RWPE1 (cell line): ENCODE measurements at places on chromosomes 2 and 18.

GRCh38 chr18:37869051-37869450 lies 303.5 kb upstream of the CELF4 start:
- DNase-seq = no peak

- DNase-seq = no peak
These were observed 69.5 kb upstream of the PELI1 start for GRCh38 chr2:64213532-64214275.

- DNase-seq = peak; percentile 7
These were observed 440.4 kb upstream of the MAP2 start for GRCh38 chr2:208983486-208983885.

- DNase-seq = no peak
These were observed 57.1 kb downstream of the SLC16A14 start for GRCh38 chr2:230011617-230012016.

DNA sequence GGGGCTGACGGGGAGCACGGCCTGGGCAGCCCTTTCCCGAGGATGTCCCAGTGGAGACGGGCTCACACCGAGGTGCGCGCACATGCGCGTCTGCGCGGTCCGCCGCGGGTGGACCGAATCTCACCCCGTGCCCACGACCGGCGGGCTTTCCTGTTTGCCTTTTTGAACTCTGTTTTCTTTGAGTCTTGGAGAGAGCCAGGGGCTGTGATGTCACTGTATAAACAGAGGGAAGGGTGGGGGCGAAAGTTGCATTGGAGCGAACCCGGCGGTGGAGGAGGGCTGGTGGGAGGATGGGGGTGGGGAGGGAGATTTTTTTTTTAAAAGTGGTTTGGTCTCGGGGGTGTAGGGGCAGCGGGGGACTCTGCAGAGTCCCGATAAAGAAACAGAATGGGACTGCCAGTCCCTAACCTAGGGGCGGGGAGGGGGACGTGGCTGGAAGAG lies 141.2 kb upstream of the CTAGE1 start:
- DNase-seq = peak; percentile 31

GRCh38 chr2:190582019-190582418 lies 47.5 kb upstream of the NEMP2 start:
- no peak for DNase-seq

- DNase-seq = no peak
These were observed 228.3 kb downstream of the C1D start for GRCh38 chr2:67834482-67834881.

- no peak for DNase-seq
These were observed 245.6 kb downstream of the NDUFA10 start for GRCh38 chr2:239779584-239779983.

- no peak for DNase-seq
These were observed 67.2 kb downstream of the XDH start for GRCh38 chr2:31347319-31347718.

DNA sequence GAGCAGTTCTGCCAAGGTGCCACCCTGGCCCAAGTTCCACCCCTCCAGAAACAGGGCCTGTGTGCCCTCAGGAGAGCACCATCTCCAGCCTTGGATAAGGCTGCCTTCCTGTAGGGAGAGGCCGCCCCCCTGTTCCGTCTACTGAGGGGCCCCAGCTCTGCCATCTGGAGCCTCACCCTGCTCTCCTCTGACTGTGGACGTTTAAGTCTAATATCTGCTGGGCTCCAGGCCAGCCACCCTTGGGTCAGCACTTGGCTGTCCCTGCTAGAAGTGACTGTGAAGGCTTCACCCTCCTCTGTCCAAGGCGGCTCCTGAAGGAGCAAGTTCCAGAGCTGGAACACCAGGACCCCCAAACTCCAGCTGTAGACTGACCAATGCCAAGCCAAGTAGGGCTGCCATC lies 26.3 kb downstream of the RHOB start:
- no peak for DNase-seq

DNA sequence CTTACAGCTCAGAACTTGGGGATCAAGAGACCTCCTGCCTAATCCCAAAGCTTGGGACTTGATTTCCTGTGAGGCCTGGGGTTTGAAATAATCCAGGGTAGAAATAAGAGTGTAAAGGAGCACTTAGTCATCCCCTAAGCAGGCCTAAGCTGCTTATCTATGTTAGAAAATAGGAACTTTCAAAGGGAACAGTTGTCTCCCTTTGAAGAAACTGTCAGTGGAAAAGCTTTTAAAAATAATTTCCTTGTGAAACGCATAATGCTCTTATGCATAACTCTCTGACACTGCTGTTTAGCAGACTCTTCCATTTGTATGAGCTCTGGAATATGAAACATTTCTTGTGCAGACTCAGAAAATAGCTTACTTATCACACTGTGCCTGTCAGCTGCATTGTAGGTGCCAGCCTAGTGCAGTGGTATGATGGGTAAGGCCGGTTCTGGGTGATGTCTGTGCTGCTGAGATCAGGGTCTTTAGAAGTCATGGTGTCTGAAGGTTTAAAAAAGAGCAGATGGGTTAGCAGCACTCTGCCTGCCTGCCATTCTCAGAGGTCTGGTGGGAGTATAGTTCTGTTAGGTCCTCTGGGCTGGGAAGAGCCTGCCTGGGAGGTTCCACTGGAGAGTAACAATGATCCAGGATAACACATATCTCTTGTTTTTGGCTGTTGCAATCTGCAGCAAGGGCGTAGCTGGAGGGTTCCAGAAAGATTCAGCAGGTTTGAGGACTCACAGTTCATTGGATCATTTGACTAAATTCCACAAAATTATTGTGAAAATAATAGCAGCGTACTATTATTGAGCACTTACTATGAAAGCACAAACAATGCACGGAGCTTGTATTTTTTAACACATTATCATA lies 283.2 kb upstream of the MEX3C start:
- DNase-seq = no peak

GRCh38 chr2:231611273-231612108 lies 18.8 kb downstream of the TEX44 start:
- DNase-seq = peak; percentile 88

DNA sequence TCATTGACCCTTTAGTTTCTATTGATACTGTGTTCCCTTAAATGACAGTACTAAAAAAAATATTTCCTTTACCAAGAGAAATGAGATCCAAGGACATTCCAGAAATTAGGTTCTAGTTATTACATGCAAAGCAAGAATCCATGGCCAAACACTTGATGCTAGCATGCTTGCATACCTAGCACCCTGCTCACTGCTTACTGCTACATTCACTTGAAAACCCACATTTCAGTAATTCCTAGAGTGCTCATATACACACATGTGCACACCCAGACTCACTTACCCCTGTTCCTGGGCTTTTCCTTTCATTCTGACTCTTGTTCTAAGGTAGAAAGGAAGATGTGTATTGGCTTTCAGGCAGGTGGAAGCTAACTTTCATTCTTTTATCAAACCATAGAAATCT lies 395.9 kb downstream of the THSD7B start:
- DNase-seq = no peak

DNA sequence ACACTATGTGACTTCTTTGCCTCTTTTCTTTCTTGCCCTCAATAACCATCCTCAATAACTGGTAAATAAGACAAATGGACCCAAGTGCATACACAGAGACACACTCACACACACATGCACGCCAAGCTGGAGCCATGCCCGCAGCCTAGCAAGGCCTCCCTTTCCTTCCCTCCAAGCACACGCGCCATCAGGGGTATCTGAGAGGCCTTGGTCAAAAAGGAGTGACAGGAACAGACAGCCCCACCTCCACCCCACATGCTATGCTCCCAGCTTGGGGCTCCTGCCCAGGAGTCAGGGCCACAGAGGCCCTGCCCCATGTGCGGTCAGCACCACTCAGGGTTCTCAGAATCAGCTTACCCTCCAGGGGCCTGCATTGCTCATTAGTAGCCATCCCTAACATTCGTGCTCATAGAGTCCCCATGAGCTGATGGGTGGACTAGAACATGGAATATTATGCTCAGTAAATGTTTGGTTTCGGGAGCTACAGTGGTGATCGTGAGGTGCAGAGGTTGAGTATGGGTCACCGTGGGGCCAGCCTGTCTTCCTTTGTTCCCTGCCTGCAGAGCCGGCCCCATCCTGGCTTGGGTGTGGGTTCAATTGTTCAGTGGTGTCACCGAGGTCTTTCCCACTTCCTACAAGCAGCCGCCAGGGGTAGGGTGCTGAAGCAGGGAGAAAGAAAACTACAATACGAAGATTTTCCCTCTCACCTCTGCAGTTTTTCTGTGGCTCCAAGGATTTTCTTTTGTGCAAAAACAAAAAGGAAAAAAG lies 158.2 kb upstream of the RAB12 start:
- no peak for DNase-seq

- no peak for DNase-seq
These were observed 67.5 kb downstream of the ATP9B start for GRCh38 chr18:79136742-79137141.

- DNase-seq = peak; percentile 8
These were observed 128.5 kb downstream of the CALCRL start for GRCh38 chr2:187319441-187320108.

GRCh38 chr2:37569986-37570679 lies 101.3 kb downstream of the CDC42EP3 start:
- DNase-seq = no peak

- no peak for DNase-seq
These were observed 34.3 kb downstream of the LPIN2 start for GRCh38 chr18:2978661-2979106.

GRCh38 chr2:11213090-11213638 lies 57.9 kb downstream of the SLC66A3 start:
- no peak for DNase-seq

DNA sequence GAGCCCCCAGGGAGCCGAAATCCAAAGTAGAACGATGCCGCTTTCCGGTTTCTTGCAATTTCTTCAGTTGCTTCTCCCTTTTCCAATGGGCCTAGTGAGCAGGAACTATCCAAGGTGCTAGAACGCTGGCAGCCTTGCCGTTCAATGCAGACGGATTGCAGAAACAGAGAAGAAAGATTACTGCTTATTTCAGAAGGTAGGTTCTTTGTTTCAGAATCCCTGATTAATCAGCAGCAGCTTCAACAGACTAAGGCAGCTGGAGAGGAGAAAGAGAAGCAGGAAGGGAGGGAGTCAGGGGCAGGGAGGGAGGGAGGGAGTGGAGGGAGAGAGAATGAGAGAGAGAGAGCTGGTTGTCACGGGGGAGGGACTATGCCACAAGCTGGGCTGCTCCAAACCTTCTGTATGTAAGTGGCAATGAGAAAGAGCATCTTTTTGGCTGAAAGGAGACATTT lies 576 bp downstream of the NYAP2 start:
- peak; percentile 20 for DNase-seq

DNA sequence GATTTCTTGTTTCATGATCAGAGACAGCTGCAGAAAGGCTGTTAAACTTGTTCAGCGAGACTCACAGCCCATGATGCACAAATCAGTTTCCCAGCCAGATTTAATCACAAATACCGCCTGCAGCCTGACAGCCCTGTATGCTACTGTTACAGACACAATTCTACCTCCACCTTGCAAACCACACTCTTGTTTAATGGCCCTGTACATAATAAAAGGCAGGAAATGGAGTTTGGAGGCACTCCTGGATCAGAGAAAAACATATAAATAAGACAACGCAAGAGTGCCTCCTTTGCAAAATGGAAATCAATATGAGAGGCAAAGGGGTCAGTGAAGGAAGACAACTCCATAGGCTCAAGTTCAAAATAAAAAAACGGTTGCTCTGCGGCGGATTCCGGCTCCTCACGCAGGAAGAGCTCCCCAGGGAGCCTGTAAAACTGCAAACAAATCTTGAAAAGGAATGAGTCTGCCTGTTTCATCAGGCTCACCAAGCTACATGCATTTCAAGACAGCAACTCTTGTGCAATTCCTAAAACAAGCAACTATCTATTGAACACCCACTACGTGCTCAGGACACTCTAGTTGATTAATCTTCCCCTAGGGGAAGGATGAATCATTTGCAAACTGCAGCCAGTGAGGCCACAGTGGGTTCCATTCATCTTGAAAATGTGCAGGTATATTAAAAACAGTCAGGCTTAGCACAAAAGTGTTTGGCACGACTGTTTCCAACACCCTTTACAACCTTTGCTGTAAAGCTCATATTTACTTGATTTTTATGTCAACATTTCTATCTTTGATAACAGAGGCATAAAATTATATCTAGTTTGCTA lies 37.5 kb downstream of the TBC1D8 start:
- peak; percentile 94 for DNase-seq
